SK-N-SH treated with all-trans-retinoic acid at 6 μM for 48 hours (cell line): ENCODE measurements at places on chromosomes 12 and 14.

DNA sequence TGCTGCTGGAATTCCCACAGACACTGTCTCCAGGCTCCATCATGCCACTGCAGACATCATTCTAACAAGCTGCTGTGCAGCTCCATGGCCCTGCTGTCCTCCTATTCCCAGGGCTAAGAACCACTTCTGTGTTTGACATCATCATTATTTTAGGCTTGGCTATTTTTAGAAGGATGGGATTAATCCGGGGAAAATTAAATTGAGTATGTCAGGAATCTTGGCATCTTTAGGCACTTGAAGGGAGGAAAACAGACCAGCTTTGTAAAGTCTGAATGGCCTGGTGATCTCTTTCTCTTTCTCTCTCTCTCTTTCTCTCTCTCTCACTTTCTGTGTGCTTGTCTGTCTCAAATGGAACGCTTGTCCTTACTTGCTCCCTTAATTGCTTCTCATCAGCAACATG, 568.3 kb upstream of the FLRT2 start:
- no peak for ATAC-seq

GRCh38 chr14:43165651-43166050, 1341.4 kb downstream of the FSCB start:
- ATAC-seq: no peak

GRCh38 chr14:88877192-88877591, 52.7 kb downstream of the TTC8 start:
- no peak for ATAC-seq

GRCh38 chr12:89156862-89157262, 195.4 kb downstream of the DUSP6 start:
- no peak for ATAC-seq

GRCh38 chr12:99959549-99960170, 25.1 kb downstream of the ANKS1B start:
- ATAC-seq: no peak; the same call in 2 of the 3 replicates

DNA sequence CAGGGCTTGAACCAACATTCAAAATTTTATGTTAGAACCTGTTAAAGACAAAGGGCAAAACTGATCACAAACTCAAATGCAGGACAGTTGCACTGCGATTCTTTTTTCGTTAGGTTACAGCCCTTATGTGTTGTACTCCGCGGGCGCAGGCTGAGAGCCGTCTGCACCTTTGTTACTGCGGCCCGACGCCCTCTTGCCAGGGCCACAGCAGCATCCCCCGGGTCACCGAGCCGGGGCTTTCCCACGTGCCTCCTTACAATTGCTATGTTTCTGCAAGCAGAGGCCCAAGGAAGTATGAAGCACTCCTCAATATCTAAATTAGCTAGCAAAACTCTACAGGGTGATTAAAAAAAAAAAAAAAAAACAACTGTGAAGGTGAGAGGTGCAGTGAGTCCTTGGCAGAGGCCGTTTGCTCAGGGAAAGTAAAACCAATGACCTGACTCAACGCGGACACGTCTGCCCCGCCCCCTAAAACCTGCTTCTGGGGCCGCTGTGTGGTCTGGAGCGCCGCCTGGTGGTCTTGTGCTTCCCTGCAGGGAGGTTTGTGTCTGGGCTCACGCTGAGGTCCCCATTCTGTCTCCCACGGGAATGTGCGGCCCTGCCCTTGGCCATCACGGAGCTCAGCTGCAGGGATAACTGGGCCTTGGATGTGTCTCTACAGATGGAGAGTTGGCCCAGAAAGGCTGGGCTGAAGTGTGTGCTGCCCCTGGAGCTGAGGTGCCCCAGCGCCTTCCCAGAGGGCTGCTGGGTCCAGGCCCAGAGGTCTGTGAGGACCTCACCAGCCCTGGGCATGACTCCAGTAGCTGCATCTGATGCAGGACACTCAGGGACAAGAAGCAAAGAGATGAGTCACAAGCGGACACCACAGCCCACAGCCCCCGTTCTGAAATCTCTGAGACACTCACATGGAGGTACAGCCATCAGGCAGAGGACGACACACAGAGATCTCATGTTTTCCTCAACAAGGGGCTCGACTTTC, 418.5 kb downstream of the TMEM121 start:
- peak; percentile 96 for ATAC-seq

DNA sequence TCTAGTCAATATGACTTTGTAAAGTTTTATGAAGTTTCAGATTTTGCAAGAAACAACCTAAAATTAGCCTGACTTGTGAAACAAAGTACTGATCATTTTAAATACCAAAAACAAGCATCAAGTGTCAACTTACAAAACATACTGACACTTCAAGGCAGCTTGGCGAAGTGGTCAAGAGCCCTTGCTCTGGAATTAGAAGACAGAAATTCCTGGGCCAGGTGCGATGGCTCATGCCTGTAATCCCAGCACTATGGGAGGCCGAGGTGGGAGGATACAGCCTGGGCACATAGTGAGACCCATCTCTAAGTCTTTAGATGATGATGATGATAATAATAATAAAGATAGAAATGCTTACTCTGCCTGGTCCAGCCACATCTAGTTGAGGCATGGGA, 45.4 kb upstream of the NR2C1 start:
- ATAC-seq: peak; percentile 51

DNA sequence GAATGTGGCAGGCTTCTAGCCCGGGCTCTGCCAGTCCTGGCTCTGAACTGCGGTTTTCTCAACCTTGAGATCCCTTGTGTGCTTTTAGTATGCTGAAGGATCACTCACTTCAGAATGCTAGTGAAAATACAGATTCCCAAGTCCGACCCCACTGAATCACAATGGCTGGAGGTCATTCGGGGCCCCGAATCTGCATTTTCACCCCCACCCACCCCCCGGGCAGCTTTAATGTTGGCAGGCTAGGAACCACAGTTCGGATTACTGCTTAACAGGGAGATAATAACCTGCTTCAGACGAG, 573 bp upstream of the SUSD6 start:
- no peak; the same call in 1 of the 3 replicates for ATAC-seq

- ATAC-seq: peak; percentile 56; the same call in 2 of the 3 replicates
Observed at GRCh38 chr12:50276912-50277671, 6.2 kb downstream of the LIMA1 start.

DNA sequence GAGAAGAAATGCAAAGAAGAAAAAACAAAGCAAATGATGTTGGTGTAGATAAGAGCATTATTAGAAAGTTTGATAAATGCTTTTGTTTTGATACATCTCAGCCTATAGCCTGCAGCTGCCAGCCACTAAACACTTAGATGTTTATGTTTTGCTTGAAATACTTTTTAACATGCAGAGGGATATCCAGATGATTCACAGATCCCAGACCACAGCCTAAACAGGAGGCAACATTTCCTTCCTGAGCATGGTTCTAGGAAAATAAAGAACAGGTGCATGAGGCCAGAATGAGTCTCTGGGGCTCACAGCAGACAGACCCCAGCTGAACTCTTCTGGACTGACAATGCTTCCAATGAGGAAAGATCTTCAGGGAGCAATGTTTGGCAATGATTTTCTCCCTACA, 103.7 kb upstream of the EEA1 start:
- ATAC-seq: no peak

DNA sequence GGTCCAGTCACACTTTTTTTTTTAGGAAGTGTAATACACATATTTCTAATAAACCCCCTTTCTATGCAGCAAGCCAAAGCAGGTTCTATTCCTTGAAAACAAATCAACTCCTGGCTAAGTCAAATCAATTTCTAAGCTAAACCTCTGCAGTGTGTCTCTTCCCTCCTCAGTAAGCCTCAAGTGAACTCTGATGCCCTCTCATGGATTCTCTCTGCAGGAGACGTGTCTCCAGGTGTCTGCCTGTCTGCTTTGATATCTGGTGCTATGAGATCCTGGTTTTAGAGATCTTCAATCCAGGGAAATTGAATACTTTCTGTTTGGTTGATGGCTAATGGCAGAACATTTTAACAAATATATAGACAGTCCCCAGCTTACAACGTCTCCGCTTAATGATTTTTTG, 791.7 kb downstream of the AACS start:
- ATAC-seq: no peak

- ATAC-seq: no peak
Observed at GRCh38 chr12:71445071-71445470, 5.5 kb downstream of the LGR5 start.

GRCh38 chr12:109092497-109093021, 713 bp downstream of the ALKBH2 start:
- ATAC-seq: no peak

DNA sequence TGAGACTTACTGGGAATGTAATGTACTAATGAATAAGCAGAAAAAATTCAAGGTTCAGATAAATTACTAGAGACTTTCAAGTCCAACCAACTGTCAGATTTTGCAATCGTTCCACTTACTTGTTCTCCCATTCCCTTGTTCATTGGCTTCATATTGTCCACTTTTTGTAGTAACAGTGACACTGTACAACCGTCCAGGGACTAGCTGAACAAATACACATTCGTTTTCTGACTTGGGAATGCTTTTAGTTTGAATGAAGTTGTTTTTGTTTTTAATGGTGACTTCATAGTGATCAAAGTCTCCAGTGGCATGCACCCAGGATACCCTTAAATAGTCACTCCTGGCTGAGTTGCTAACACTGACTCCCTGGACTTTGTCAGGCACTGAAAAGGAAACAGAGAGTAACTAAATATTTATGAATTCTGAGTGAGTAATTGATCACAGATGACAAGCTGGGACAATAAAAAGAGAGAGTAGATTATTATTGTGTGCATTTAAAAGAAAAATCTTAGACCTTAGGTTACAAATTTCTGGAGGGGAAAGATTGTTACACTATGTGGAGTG, 65.4 kb downstream of the PTPRB start:
- peak; percentile 34; the same call in 1 of the 3 replicates for ATAC-seq

GRCh38 chr14:33676135-33676566, 274.7 kb downstream of the EGLN3 start:
- ATAC-seq: peak; percentile 23; the same call in 1 of the 3 replicates

DNA sequence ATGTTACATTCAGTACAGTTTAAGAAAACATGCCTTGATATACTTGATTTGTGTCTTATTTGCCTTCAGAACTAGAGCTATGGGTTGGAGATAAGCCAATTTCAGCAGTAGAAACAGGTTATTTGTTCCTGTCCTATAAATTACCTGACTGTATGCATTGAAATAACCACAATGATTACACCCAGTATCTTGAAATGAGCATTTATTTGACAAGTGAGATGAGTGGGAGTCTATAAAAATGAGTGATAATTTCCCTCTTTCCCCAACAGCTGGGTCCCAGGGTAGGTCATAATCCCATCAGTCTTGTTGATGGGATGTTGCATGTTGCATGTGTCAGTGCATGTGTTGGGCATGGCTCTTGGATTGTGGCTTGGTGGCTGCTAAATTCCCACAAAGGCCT, 3.7 kb downstream of the TAS2R42 start:
- no peak for ATAC-seq

GRCh38 chr12:126953365-126953889, 1313.5 kb upstream of the TMEM132C start:
- no peak for ATAC-seq

DNA sequence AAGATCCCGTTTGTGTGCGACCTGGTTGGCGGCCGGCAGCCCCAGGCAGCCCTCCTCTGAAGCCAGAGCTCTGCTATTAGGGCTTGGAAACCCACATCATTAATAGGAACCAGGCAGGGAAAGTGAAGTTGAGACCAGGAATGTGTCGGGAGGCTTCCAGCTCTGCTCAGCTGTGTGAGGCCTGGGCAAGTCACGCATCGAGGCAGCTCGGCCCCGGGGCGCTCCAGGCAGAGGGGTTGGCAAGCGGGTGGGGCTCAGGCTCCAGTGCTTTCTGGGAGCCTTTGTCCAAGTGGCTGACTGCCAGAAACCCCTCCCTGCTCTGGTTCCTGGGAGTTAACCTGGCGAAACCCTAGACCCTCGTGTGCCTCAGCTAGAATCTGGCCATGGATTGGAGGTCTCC, 1151.7 kb downstream of the VRK1 start:
- ATAC-seq: no peak

DNA sequence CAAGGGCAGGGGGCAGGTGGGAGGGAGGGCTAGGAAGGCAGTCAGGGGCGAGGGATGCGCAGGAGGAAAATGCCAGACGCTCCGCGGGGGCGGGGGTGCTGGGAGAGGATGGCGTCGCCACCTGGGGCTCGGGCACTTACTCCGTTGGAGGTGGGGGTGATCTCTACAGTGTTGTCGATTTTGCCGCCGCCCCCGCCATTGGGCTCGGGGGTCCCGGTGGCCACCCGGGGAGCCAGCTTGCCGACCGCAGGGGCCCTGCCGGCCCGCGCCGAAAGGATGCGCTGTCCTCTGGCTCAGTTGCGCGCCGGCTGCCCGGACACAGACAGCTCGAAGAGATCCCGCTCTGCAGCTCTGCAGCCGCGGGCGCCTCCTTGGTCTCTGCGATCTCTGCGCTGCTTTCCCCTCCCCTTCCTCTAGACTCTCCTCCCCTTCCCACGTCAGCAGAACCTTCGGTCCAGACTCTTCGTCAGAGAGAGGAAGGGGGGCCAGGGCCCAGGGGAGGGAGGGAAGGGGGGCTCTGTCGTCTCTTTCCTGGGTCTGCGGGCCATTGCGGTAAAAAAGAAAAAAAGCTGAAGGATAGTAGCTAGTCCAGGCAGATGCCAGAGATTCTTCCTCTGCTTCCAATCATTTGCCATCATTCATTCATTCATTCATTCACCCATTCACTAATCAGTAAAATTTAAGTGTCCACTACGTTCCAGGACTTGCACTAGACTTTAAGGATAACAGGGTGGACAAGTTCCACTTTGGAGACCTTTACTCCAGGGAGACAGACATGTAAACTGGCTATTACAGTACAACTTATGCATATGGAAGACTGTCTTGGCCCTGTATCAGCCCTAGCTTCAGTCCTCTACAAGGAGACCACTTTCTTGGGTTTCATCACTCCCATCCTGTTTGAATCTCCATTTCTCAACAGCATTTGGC, at the start of gene SLC22A17:
Gene SLC22A17 (minus strand): TSS at position 382 of the 927 bp plus-strand sequence.
- ATAC-seq: peak; percentile 98

- ATAC-seq: no peak
Observed at GRCh38 chr12:6771091-6771495, 1.2 kb upstream of the LAG3 start.

DNA sequence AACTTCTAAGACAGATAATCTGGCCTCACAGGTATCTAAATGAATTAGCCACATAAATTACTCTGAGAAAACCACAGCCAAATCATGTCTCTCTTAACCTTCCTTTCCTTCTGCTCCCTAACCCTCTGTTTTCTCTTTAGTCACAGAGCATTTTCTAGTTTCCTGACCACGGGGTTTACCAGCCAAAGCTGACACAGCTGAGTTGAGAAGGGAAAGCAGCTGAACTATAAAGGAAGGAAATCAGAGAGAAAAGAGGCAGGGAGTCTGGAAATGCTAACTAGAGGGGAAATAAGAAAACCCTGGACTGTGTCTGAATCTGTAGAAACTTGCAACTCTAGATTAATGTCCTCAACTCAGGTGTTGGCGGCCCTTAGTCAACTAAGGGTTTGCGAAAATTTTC, 24.4 kb downstream of the ANKS1B start:
- no peak; the same call in 2 of the 3 replicates for ATAC-seq

DNA sequence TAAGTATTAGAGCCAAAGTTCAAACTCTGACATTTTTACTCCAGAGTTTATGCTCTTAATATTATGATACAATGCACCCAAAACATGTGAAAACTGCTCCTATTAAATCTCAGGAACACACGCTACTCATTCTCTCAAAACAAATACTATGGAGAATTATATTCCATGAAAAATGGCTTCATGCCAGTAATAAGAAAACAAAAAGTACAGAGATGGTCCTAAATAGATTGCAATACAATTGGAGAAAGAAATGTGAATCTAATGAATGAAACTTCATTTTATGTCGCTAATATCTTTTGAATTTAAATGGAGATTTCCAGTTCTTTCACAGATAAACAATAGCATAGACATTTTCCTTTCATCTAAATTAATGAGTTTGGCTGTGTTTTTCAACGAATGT, 384.3 kb downstream of the ADAMTS20 start:
- ATAC-seq: no peak

- no peak for ATAC-seq
Observed at GRCh38 chr14:94424371-94424770, 28.2 kb downstream of the SERPINA11 start.
